Umbilical cord (tissue), 2 donors: ENCODE measurements at places on chromosomes 5 and 9.

DNA sequence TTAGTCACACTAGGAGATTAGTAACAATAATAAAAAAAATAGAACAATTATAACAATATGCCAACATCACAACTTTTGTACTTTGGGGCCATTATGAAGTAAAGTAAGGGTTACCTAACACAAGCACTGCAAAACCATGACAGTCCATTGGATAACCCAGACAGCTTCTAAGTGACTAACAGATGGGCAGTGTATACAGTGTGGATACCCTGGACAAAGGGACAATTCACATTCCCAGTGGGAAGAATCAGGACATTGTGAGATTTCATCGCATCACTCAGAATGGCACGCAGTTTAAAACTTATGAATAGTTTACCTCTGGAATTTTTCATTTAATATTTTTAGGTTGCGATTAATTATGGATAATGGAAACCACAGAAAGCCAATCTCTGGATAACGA is 45.6 kb upstream of the JADE2 start:
- DNase-seq = no peak

GRCh38 chr9:8600914-8601680 is 801.5 kb upstream of the DMAC1 start:
- DNase-seq = no peak

GRCh38 chr9:108012886-108013665 is 523.5 kb upstream of the KLF4 start:
- no peak for DNase-seq

GRCh38 chr5:108661590-108662219 is 86.0 kb upstream of the FER start:
- no peak for DNase-seq

- no peak for DNase-seq
Measured at GRCh38 chr5:158643840-158644239, 455.9 kb downstream of the EBF1 start.

DNA sequence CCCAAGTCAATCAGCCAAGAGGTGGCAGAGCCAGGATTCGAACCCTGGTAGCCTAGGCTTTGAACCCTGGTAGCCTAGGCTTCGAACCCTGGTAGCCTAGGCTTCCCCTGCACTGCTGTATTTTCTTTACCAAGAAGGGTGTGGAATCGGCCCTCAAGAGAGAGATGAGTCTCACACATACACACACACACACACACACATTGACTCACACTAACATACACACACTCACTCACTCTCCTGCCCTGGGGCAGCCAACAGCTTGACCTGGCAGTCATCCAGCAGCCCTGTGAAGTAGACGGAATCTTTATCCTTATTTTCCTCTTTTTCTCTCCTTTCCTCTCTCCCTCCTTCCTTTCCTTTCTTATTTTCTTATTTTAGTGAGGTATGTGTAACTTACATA is 55.4 kb upstream of the RPL26L1 start:
- peak; percentile 84 for DNase-seq

DNA sequence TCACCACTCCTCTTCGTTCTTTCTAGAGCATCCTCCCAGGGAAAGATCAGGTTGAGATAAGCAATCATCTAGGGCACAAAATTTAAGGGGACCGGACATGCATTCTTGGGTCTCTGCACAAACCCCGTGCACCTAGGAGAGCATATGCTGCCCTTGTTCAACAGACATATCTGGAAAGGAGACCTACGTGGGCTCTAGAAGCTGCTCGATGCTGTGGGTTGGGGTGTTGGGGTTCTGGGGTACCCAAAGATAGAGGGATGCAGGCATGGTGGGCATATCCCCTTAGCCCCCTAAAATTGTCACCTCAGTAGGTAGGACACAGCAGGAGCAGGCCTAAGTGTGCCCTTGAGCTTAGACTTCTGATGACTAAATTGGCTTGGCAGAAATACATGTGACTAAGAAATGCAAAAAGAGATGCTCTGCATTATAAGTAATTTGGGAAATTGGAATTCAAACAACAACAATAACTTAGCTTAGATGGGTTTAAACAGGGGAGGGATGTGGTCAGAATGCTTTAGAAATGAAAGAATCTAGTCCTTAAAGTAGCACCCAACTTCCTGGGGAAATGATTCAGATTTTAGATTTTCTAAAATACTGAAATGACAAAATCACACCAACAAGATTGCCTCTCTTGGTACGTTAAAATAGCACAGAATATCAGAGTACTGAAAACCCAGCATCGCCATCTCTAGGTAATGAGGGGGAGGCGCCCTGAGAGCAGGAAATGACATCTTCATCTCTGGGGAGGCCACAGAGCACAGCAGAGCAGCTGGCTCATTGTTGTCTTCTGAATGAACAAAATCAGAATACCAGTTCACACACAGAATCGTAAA is 172.3 kb downstream of the GNA14 start:
- DNase-seq = no peak

DNA sequence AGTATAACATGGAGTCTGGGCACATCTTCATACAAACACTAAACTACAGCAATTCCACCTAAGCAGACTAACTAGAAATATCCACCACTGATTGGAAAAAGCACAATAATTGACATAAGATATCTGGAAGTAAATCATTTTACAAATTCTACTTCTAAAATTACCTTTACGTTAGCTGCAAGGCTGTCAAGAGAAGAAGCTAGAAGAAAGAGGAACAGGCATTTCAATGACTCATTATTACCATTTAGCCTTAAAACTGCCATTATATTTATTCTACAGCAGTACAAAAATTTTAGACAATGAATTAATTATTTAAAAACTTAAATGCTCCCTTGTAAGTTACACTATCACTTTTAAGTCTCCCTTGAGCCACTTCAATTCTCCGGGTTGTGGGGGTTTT is 43.4 kb upstream of the PLPP6 start:
- DNase-seq = no peak

DNA sequence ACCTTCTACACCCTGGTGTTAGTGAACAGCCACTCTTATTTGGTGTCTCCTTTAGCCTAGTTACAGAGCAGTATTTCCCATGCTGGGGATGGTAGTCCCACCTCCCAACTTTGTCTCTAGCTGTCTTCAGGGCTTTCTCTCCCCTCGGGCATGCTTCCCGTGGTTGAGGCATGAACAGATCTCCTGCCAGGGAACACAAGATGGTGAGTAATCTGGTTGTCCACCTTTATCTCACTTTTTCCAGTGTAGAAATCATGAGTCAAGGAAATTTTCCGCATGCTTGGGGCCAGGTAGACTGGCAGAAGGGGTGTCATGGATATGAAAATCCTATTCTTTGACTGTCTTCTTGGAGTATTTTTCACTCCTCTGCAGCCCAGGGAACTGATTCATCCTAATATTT is 532.9 kb downstream of the ANXA1 start:
- DNase-seq = no peak

- DNase-seq = no peak
Measured at GRCh38 chr9:129823542-129823934, 398 bp downstream of the TOR1A start.

DNA sequence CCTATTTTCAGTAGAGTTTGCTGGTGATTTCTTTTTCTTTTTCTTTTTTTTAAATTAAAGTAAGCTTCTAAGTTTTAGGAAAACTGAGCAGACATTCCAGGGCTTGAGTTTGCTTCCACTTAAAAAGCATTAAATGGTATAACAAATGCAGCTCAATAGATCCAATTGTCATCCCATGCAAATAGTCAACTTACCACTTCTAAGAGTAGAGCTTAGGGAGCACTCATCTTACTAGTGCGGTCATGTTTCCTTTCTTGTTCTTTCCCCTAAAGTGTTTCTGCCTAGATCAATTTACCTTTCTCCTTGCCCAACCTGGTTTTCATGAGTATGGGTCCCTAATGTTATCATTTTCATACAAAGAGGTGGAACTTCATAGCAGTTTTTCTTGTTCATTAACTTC is 13.0 kb upstream of the CEP120 start:
- no peak for DNase-seq

GRCh38 chr5:139543423-139543991 is 17.6 kb upstream of the UBE2D2 start:
- DNase-seq = peak; percentile 50

- DNase-seq = no peak
Measured at GRCh38 chr5:169304175-169304574, 3.2 kb upstream of the SLIT3 start.

GRCh38 chr9:114189823-114190562 is 34.7 kb downstream of the COL27A1 start:
- DNase-seq = no peak

- DNase-seq = no peak
Measured at GRCh38 chr9:119218293-119218692, 150.9 kb downstream of the BRINP1 start.

DNA sequence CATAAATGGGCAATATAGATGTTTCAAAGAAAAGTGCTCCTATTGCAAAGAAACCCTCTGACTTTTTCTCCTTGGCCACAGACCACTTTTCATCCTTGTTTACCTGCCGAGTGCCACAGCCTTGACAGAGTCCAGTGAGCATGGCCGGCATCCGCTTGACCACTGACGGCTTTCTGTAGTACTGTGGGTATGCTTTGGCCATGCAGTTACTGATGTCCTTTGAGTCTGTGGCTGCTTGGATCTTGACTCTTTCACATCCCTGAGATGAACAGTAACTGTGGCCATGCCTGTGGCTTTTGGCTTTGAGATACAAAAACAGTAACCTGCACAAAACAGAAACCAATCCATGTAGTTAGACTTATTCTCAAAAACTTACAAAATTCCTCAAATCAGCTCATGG is 70.4 kb downstream of the CEMIP2 start:
- DNase-seq = no peak

- DNase-seq = no peak
Measured at GRCh38 chr5:78361631-78361993, 1.2 kb downstream of the SCAMP1 start.
